ENCODE measurements at places on chromosomes 2 and 18. TPM values are rescaled to one million over a fixed set of nuclear protein-coding genes. Genes with fewer than 3 reads are reported as not detected.

Gene VIT
- not detected for total RNA-seq

Gene PFN4
- total RNA-seq, result 0.26 TPM

Gene IFT172
- total RNA-seq, result 7.1 TPM

Gene NAGK
- total RNA-seq, result 62.1 TPM

Gene CENPO
- total RNA-seq, result 48.0 TPM

Gene FEV
- not detected for total RNA-seq

Gene STPG4
- not detected for total RNA-seq

DNA sequence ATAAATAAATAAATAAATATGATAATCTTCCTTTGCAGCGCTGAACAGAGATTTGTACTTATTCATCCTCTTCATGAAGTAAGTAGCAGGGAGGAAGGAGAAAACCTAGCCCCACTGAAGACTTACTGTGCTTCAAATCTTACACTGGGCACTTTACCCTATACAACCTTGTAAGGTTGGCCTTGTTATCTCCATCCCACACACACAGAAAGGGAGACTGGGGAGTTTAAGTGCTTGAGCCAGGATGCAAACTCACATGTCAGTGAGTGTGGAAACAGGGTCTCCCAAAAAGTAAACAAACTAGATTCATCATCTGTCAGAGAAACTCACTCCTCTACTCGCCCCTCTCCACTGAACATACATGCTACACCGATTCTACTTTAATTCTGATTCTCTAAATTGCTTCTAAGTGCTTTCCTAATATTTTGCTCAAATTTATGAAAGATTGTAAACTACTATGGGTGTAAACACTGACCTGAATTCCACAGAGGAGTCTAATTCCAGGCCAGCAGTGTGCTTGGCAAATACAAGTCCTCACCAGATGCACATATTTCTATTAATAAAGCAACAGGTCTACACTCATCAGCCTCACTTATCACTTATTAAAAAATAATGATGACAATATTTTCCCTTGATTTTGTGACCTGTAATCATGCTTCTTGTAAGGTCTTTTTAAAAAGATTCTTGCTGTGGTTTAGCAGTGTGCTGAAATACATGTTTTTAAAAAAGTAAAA lies 155.5 kb downstream of the TCF4 start:
- no peaks in the 10 kb centered on the region for H3K36me3 ChIP-seq
- no peaks in the 10 kb centered on the region for H3K27me3 ChIP-seq
- no peak overlapping the region for H3K4me3 ChIP-seq
- H3K4me1 ChIP-seq, result no peaks in the 10 kb centered on the region
- DNase-seq, result no peak

GRCh38 chr2:231686192-231687100 lies 21.9 kb upstream of the PTMA start:
- H3K27ac ChIP-seq, result no peak overlapping the region
- H3K4me3 ChIP-seq, result no peak overlapping the region
- peaks cover 11% of the 10 kb centered on the region for H3K4me1 ChIP-seq
- peaks cover 20% of the 10 kb centered on the region for H3K27me3 ChIP-seq
- DNase-seq, result no peak

DNA sequence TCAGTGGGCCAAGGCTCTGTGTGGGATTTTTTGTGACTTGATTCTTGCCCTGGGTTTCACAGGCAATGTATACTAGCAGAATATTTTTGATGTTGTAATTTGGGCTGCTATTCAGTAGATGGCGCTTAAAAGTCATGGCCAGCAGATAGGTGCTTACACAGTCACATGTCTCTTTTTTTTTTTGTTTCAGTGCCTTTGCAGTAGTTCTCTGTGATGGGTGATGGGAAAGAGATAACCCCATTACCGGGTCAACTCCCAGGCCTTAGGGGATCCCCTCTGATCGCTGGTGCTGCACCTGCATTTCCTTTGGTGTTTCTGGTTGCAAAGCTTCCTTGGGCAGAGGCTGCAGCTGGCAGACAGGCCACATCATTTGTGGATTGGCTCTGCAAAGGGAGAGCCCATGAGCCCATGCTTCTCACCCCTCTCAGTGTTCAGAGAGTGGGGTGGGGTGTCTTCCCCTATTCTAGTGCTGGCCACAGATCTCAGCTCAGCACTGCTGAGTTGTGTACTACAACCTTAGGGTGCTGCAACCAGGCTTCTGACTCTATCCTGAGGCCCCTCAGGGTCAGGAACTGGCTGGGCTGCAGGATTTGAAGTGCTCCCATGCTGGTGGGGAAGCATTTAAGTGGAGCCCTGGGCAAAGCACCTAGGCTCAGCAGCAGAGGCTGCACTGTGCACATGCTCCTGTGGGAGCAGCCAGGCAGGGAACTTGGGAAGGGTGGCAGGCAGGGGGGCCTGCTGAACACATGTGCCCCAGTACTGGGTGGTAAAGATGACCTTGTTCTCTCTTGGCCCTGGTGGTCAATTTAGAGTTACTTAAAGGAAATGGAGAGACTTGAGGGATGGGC lies 219.8 kb upstream of the SPHKAP start:
- H3K36me3 ChIP-seq, result no peaks in the 10 kb centered on the region
- no peak overlapping the region for H3K4me3 ChIP-seq
- no peaks in the 10 kb centered on the region for H3K27me3 ChIP-seq
- DNase-seq, result no peak

GRCh38 chr2:120783371-120783791 lies 47.7 kb downstream of the GLI2 start:
- no peak for DNase-seq
- H3K27ac ChIP-seq, result no peak overlapping the region
- H3K4me3 ChIP-seq, result no peak overlapping the region
- no peaks in the 10 kb centered on the region for H3K36me3 ChIP-seq
- H3K4me1 ChIP-seq, result peaks cover 4% of the 10 kb centered on the region

- DNase-seq, result no peak
- H3K27me3 ChIP-seq, result no peaks in the 10 kb centered on the region
- H3K36me3 ChIP-seq, result no peaks in the 10 kb centered on the region
- H3K27ac ChIP-seq, result no peak overlapping the region
- no peak overlapping the region for H3K4me3 ChIP-seq
Observed at GRCh38 chr18:71831039-71831438, 713.1 kb downstream of the CBLN2 start.

DNA sequence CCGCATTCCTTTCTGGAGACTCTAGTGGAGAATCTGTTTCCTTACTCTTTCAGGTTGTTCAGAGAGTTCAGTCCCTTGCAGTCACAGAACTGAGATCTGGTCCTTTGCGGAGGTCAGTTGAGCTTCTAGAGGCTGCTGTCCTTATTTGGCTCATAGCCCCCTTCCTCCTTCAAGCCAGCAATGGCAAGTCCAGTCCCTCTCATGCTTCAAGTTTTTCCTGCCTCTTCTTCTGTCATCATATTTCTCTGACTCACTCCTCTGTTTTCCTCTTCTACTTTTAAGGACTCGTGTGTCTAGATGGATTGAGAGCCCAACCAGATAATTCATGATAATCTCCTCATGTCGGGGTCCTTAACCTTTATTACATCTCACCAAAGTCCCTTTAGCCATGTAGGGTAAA lies 173.5 kb upstream of the FOSL2 start:
- peaks cover 4% of the 10 kb centered on the region for H3K4me1 ChIP-seq
- H3K27ac ChIP-seq, result no peak overlapping the region
- H3K4me3 ChIP-seq, result no peak overlapping the region
- H3K27me3 ChIP-seq, result no peaks in the 10 kb centered on the region
- no peaks in the 10 kb centered on the region for H3K36me3 ChIP-seq

GRCh38 chr2:167790189-167790588 lies 457.2 kb downstream of the STK39 start:
- no peak for DNase-seq
- no peak overlapping the region for H3K4me3 ChIP-seq
- no peaks in the 10 kb centered on the region for H3K27me3 ChIP-seq
- no peaks in the 10 kb centered on the region for H3K4me1 ChIP-seq

DNA sequence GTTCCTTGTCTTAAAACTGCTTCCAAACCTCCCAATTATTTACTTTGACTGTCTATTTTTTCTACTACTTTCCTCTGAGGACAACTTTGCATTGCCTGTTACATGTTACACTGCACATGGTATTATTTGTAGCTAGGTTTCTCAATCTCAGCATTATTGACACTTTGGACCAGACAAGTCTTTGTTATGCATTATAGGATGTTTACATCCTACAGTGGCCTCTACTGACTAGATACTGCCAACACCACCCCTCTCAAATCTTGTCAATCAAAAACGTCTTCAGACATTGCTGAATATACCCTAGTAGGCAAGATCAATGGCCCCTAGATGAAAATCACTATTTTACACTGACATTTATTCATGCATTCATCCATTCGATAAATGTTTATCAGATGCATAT lies 129.6 kb upstream of the DNAJC10 start:
- H3K27ac ChIP-seq, result no peak overlapping the region
- H3K4me1 ChIP-seq, result no peaks in the 10 kb centered on the region
- peaks cover 13% of the 10 kb centered on the region for H3K27me3 ChIP-seq
- H3K4me3 ChIP-seq, result no peak overlapping the region
- no peak for DNase-seq
